ENCODE measurements at places on chromosomes 2 and 18.

DNA sequence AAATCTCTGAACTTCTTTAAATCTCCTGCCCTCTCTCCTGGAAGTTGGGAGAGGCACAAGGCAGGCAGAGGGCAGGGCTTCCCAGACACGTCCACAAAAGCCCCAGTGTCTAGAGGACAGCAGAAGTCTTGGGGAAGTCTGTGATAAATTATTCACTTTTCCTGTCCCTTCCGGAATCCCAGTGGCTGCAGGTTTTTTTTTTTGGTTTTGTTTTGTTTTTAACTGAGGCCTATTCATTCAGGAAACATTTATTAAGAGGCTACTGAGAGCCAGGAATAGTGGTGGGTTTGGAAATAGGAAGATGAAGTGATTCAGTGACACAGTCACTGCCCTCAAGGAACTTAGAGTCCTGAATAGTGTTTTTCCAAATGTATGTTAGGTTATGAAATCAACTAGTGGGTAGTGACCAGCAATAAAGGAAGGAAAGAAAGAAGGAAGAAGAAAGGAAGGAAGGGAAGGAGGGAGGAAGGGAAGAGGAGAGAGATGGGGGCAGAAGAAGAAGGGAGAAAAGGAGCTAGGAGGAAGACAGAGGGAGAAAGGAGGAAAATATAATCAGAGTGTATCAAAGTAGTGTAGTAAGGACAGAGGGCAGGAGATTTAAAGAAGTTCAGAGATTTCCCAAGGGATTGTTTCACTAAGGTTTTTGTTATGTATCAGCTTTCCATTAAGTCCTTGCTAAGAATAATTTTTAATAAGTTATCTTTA, 98.9 kb upstream of the ZFP36L2 start:
- DNase-seq = no peak

- DNase-seq = no peak
Measured at GRCh38 chr2:74291886-74292621, 51.2 kb downstream of the SLC4A5 start.

DNA sequence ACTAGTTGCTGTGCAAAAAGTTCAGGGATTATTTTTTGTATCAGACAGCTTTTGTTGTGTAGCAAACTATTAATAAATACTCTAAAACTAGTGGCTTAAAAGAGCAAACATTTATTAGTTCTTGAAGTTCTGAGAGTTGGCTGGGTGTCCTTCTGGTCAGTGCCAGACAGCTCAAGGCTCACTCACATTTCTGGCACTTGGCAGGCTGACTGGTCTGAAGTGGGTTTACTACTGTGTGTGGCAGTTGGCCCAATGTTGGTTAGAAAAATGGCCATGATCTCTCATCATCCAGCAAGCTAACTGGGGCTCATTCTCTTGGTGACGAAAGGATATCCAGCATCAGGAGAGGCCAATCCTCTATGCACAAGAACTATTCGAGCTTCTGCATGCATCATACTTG, 71.4 kb upstream of the ZNF385B start:
- DNase-seq = no peak

DNA sequence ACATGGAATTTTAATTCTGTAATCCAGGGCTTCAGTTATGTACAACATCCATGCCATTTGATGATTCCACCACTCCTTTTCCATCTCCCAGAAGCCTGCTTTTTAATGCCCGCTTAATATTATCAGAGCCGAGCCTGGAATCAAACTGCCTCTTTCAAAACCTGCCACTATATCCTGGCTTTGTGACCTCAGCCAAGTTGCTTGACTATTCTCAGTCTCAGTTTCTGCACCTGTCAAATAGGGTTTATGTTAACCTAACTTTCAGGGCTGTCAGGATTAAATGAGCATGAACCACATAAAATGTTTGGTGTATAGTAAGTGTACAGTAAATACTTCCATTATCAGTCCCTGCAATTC, 108.7 kb downstream of the XRCC5 start:
- DNase-seq = no peak

GRCh38 chr2:65264821-65265670, 37.4 kb downstream of the ACTR2 start:
- DNase-seq = no peak

GRCh38 chr18:35042389-35043071, 1.3 kb downstream of the MAPRE2 start:
- peak; percentile 70 for DNase-seq

- DNase-seq = no peak
Measured at GRCh38 chr2:1602278-1603010, 141.9 kb downstream of the PXDN start.

GRCh38 chr2:9538000-9538507, 17.6 kb downstream of the ADAM17 start:
- DNase-seq = no peak

DNA sequence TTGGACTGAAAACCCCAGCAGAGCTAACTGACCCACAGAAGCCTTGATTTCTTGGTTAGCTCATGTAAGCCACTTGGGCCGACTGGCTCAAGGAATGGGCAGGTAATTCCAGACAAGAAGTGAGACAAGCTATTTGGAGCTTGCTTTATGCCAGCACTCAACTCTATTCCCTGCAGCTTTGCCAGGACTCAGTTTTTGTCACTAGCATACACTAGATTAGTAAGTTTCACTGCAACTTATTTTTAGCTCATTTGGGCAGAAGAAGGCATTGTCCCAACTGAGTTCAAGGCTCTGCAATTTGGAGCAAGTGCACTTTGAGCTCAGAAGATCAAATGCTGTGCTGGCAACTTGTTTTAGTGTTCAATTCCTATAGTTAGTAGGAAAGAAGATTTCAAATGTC, 116.1 kb downstream of the SLC4A3 start:
- DNase-seq = no peak

GRCh38 chr2:63729362-63729761, 112.3 kb upstream of the UGP2 start:
- no peak for DNase-seq

Measured in CD4-positive, alpha-beta T cell treated with Interleukin-1 beta for 1 hour (primary cell).